Brain (organoid and tissue), 16 donors: ENCODE measurements at places on chromosomes 1 and 21.

- DNase-seq = no peak
Observed at GRCh38 chr1:118921994-118922393, 66.1 kb downstream of the TBX15 start.

GRCh38 chr1:67792741-67793458 lies 40.4 kb downstream of the GNG12 start:
- DNase-seq = peak; percentile 47

DNA sequence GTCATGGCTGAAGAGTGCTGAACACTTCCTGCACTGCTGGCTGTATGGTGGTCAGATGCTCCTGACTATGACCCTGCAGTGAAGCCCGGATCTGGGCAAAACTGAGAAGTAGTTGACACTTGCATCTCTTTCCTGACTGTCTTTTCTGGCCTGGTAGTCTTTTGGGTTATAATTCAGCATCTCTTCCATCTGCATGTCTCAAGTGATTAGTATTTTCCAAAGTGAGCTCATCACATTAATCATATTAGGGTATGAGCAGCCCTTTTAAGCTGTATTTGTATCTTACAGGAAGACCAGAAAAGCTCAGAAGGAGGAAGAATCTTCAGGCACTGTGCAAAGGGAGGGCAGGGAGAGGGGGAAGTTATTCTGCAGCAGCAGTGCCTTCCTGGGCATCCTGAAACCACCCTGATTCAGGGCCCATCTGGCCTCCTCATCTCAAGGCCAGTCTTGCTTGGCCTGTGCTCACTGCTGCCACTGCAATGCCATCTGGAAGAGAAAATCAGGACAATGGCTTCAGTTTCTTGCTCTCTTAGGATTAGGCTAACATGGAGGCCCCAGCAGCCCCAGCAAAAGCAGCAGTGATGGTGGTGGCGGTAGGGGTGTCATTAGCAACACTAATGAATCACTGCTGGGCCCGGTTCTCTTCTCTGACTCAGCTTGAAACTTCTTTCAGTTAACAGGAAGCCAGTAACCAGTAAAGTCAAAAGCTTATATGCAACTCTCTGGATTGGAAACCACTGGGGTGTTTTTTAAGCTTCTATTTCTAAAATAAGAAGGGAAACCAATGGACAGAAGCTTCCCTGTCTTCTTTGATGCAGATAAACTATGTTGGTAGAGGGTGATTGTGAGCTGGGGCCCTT lies 63.3 kb upstream of the WDR26 start:
- DNase-seq = peak; percentile 39

GRCh38 chr1:42379794-42380585 lies 602 bp upstream of the RIMKLA start:
- DNase-seq = peak; percentile 34

- DNase-seq = peak; percentile 91
Observed at GRCh38 chr1:209622841-209623829, 29.1 kb downstream of the LAMB3 start.

DNA sequence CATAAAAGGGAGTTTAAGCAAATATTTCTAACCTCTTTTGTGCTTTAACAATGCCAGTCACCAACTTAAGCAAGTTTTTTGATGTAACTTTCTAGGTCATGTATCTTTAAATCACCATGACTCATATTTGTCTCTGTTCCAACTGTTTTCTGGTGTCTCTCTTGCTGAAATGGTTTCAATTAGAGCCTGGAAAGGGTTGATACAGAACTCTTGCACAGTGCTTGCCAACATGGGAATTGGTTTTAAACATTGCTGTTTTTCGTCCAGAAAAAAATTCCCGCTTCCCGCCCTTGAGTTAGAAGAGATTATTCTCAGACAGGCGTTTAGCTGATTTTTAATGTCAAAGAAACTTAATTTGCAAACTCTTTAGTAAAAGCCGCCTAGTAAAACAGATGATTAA lies 46.4 kb upstream of the SLC22A15 start:
- peak; percentile 47 for DNase-seq

GRCh38 chr1:160550572-160551034 lies 27.5 kb upstream of the SLAMF6 start:
- DNase-seq = no peak

- no peak for DNase-seq
Observed at GRCh38 chr1:110464340-110464739, 13.4 kb downstream of the PROK1 start.

DNA sequence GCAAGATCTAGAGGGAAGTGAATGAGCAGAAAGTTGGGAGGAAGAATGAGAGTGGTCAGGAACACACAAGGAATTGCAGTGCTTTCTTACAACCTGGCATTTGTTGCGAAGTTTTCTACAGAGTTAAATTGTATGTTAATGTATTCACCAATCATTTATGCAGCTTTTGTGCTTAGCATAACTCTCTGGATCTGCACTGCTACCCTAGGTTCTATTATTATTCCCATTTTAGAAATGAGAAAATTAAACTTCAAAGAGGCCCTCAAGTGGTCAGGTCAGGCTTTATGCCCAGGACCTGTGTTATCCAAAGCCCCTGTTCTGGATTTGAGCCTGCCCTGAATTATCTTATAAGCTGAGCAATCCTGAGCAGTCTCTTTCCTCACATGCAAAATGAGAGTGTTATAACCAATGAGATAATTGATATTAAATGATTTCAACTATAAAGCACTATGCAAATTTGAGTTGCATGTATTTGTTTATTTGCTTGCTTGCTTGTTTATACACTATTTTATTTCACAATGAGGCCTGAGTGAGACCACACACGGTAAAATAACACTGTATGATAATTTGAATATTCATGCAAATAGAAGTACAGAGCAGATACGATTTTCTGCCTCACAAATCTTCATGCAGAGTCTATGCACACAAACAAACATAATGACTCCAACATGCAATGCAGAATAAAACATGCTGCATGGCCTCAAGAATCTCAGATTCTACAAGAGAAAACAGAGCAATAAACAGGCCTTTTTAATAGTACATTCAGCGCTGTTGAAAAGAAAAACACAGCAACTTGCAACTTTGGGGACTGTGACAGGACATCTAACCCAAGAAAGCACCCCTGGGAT lies 323.0 kb downstream of the PLPP3 start:
- DNase-seq = peak; percentile 15

GRCh38 chr1:36781098-36781497 lies 253.2 kb downstream of the GRIK3 start:
- peak; percentile 45 for DNase-seq

DNA sequence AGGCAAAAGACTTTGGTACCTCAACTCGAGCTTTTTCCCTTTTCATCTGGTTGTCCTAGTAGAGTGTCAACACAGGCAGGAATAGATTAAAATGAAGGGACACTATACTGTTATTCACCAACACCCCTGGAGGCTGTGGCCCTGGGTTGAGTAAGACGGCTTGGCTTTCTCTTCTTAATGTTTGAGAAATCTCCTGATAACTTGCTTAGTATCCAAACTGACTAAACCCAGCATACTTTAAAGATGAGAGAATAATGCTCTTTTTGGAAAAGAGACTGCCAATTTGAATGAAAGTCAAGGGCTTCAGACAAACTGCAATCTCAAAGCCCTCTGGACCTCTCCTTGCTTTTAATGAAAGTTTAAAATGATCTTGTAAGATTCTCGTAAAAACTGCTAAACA lies 2.6 kb upstream of the SLC30A1 start:
- DNase-seq = no peak

GRCh38 chr1:64466033-64466432 lies 3.9 kb upstream of the CACHD1 start:
- DNase-seq = no peak

GRCh38 chr1:180947499-180947885 lies 34.8 kb downstream of the KIAA1614 start:
- DNase-seq = no peak

GRCh38 chr1:174230399-174230798 lies 71.1 kb downstream of the RABGAP1L start:
- DNase-seq = peak; percentile 56

DNA sequence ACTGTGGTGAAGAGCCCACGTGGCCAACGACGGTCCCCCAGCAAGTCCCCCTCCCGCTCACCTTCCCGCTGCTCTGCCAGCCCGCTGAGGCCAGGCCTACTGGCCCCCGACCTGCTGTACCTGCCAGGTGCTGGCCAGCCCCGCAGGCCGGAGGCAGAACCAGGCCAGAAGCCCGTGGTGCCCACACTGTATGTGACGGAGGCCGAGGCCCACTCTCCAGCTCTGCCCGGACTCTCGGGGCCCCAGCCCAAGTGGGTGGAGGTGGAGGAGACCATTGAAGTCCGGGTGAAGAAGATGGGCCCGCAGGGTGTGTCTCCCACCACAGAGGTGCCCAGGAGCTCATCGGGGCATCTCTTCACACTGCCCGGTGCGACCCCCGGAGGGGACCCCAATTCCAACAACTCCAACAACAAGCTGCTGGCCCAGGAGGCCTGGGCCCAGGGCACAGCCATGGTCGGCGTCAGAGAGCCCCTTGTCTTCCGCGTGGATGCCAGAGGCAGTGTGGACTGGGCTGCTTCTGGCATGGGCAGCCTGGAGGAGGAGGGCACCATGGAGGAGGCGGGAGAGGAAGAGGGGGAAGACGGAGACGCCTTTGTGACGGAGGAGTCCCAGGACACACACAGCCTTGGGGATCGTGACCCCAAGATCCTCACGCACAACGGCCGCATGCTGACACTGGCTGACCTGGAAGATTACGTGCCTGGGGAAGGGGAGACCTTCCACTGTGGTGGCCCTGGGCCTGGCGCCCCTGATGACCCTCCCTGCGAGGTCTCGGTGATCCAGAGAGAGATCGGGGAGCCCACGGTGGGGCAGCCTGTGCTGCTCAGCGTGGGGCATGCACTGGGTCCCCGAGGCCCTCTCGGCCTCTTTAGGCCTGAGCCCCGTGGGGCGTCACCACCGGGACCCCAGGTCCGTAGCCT lies 46.8 kb downstream of the TRIM11 start:
- no peak for DNase-seq

- DNase-seq = no peak
Observed at GRCh38 chr1:65821386-65821785, 28.7 kb downstream of the PDE4B start.

DNA sequence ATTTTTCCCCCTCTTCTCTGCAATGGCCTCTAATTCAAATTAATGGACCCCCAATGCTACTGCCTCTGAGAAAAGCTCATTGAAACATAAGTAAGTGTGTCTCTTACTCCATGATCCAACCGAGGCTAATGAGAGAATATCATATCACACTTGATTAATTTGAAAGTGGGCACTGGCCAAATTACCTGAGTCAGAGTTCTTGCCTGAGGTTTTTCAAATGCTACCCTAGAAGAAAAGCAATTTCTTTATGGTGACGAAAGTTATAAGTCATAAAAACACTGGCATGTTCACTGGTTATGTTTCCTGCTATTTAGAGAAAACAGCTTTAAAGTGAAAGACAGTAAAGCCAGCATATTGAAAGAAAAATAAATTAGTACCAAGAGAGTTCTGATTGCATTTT lies 368.8 kb upstream of the TMPRSS15 start:
- no peak for DNase-seq

DNA sequence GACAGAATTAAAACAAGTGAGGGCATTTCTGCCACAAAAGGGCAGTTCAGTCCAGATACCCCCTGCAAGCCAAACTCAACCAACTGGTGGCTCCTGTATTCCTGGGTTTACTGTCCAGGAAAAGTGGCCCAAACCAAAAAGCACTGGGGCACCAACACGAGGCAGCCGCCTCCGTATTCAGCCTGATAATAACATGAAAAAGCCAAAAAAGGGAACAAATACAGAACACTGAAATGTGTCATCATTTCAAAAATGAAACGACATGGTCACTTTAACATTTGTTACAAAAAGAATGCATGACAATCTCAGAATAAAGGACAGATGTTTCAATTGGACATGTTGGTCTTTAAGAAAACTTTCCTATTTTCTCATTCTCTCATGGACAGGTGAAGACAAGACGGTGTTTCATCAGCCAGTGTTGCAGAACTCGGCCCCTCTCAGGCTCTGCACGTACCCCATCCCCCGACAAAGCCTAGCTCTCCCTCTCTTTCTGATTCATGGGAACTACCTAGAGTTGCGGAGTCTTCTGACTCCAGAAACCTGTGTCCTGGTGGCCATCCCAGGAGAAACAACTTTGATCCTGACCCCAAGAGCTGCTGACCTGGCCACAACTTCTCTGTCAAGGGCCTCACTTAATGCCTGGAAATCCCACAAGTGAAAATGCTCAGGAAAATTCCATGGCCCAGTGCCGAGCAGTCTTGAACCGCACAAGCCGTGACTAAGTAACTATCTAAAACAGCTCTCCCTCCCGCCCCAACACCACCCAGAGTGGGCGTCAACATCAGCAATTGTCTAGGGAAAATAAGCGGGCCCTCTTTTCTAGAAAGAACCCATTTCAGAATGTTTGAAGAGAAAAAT lies 27.1 kb downstream of the ZBTB17 start:
- no peak for DNase-seq

- no peak for DNase-seq
Observed at GRCh38 chr1:17831597-17831996, 76.5 kb downstream of the ACTL8 start.

- DNase-seq = no peak
Observed at GRCh38 chr1:15176898-15177665, 23.5 kb downstream of the TMEM51 start.

GRCh38 chr1:67429011-67429527 lies 1.1 kb downstream of the SERBP1 start:
- peak; percentile 48 for DNase-seq

GRCh38 chr1:7422561-7422960 lies 348.5 kb upstream of the VAMP3 start:
- DNase-seq = no peak

GRCh38 chr21:38955495-38955894 lies 149.8 kb downstream of the ETS2 start:
- no peak for DNase-seq

DNA sequence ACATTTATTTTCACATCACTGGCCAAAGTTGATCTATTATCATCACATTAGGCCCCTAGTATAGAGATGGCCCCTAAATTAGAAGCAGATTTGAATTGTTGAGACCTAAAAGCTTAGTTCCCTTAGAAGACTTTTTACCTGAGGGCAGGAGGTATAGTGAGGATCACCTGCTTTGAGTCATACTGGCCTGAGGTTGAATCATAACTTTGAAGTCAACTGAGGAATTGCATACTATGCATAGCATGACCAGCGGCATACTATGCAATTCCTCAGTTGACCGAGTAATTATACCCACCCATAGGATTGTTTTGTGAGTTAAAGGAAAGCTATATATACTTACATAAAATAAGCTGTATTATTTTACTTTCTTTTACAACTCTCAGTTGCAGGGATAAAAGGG lies 50.3 kb upstream of the DPH5 start:
- DNase-seq = no peak

GRCh38 chr1:49060766-49061165 lies 284.1 kb upstream of the BEND5 start:
- DNase-seq = no peak

DNA sequence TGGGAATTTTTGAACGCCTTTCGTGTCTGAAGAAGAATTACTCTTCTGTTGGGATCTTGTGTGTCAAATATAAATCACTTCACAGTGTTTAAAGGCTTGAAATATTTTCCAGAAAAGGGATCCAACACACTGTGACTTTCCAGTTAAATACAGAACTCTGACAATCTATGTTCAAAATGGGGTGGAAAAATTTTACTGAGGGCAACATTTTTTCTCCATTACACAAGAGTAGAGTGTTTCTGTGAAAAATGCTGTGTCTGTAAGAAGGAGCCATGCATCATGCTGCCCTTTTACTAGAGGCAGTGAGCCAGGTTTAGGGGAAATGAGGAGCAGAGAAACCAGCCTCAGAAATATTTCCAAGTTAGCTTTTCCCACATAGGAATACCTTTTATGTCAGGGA lies 86.5 kb downstream of the VPS13D start:
- no peak for DNase-seq
